Foreskin melanocyte (primary cell): ENCODE measurements at places on chromosomes 7 and 10.

DNA sequence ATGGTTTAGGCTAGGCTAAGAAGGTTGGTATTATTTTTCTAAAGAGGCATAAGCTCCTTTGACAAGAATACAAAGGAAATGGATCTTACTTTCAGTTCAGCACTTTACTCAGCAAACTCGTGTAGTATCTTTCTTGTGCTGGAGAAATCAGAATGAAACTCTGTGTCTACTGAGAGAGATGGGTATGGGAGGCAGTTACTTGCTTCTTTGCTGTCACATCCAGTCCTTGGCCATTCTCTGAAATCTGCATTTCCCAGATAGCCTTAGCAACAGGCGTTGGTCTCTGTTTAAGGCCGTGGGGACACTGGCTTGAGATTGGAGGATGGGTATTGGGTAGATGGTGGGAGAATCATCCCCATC is 180.5 kb downstream of the NRP1 start:
- no peak for DNase-seq

GRCh38 chr10:63161592-63161991 is 28.5 kb downstream of the NRBF2 start:
- no peak for DNase-seq

DNA sequence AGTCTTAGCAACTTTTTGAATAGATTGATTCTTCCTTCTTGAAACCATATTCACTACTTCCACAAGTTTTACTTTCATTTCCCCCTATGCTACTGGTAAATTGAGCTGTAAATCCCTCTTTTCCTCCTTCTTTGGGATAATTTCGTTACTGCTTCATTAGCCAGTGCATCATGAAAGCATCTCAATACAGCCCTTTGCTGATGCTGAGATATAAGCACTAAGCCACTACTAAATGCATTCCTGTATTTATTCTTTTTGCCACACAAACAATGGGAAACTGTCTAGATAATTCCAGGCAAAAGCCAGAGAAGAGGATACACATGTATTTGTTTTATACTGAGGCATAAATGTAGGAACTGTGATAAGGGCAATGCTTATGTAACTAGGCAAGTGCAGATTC is 313.9 kb downstream of the NXPH1 start:
- DNase-seq: no peak

GRCh38 chr10:52571018-52571417 is 201.6 kb downstream of the MBL2 start:
- DNase-seq: no peak

- DNase-seq: no peak
Measured at GRCh38 chr7:78326876-78327275, 528.3 kb downstream of the PHTF2 start.
